ENCODE measurements at places on chromosomes 5 and 9.

- no peaks in the 10 kb centered on the region for H3K36me3 ChIP-seq
- DNase-seq, result no peak
- no peaks in the 10 kb centered on the region for H3K27me3 ChIP-seq
- H3K27ac ChIP-seq, result no peak overlapping the region
These were observed 216.7 kb downstream of the NFIB start for GRCh38 chr9:14097215-14097614.

DNA sequence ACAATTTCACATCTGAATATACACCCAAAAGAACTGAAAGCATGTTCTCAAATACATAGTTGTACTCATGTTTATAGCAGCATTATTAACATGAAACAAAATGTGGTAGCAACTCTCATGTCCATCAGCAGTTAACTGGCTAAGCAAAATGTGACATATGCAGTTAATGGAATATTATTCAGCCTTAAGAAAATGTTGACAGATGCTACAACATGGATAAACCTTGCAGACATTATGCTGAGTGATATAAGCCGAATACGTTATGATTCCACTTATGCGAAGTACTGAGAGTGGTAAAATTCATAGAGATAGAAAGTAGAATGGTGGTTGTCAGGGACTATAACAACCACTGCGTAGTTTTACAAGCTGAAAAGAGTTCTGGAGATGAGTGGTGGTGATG lies 1469.0 kb upstream of the ACO1 start:
- no peak for DNase-seq
- H3K36me3 ChIP-seq, result no peaks in the 10 kb centered on the region
- no peaks in the 10 kb centered on the region for H3K4me1 ChIP-seq
- H3K4me3 ChIP-seq, result no peak overlapping the region

- no peak for DNase-seq
- H3K4me1 ChIP-seq, result no peaks in the 10 kb centered on the region
- H3K27me3 ChIP-seq, result peaks cover 23% of the 10 kb centered on the region
- H3K27ac ChIP-seq, result no peak overlapping the region
- no peaks in the 10 kb centered on the region for H3K36me3 ChIP-seq
These were observed 282.9 kb upstream of the MVB12B start for GRCh38 chr9:126043681-126044080.

DNA sequence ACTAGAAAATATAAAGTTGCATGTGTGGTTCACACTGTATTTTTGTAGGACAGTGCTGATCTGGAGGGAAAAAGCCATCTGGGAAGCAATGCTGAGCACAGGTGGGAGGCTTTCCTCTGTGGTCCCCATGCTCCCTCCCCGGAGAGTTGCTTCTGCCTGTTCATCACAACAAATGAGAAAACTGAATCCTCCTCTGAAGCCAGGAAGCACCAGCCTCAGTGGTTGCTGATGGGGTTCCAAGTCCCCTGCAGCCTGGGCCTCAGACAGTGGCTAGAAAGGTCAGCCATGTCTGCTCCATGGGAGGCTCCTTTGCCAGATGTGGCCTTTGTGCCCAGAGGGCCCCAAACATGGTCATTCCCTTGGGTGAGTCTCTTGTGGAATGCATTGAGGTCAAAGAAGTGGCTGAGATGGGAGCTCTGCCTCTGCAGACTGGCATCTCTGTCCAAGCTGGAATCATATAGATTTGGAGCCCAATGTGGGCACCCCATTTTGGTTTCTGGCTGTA lies 77.6 kb downstream of the C5orf15 start:
- H3K36me3 ChIP-seq, result no peaks in the 10 kb centered on the region
- H3K27me3 ChIP-seq, result no peaks in the 10 kb centered on the region
- H3K4me1 ChIP-seq, result peaks cover 4% of the 10 kb centered on the region
- H3K4me3 ChIP-seq, result no peak overlapping the region
- no peak for DNase-seq

Data from PC-9 (cell line).